Fibroblast of skin of right quadriceps (primary cell): ENCODE measurements at places on chromosomes 3 and 15.

DNA sequence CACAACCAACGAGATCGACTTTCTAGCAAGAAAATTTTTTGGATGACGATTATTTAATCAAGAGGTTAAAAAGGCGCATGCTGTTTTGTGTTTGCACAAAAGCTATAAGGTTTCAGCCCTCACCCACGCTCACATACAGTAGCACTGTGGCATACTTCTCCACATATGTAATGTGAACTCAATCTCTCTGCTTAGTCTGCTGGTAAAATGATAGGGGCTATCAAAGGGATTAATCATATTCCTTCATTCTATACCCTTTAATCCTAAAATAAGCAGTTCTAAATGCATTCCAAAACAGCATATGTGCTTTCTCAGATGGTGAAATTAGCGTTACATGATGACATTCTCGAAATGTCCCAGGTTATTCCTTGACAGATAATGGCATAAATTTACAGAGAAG is 196.9 kb upstream of the PRICKLE2 start:
- DNase-seq, result peak; percentile 31

DNA sequence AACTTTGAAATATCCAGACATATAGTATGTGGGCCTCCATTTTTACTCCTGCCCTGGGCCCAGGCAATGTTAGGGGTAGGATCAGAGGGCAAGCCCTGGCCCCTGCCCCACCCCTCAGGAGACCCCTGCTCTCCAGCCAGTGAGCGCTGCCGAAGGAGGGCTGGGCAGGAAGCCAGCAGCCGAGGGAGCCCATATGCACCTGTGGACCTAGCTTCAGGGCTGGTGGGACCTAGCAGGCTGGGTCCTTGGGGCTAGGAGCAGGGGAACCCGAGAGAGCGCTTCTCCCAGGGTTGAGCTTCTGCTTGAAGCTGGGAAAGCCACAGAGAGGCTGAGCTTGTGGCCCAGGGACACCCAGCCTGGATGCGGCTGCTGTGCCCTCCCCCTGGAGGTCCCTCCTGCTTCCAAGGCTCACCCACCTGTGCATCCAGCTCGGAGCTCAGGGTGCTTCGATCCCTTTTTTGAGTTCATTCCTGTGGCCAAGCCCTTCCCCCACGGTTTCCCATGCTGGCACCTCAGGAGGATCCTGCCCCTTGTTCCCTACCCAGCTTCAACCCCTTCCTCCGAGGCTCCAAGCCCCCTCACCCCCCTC is 21.0 kb upstream of the CYP11A1 start:
- no peak for DNase-seq

- peak; percentile 30 for DNase-seq
Observed at GRCh38 chr3:71070497-71071463, 512.7 kb downstream of the FOXP1 start.

GRCh38 chr15:99176757-99177156 is 71.9 kb downstream of the SYNM start:
- no peak for DNase-seq

DNA sequence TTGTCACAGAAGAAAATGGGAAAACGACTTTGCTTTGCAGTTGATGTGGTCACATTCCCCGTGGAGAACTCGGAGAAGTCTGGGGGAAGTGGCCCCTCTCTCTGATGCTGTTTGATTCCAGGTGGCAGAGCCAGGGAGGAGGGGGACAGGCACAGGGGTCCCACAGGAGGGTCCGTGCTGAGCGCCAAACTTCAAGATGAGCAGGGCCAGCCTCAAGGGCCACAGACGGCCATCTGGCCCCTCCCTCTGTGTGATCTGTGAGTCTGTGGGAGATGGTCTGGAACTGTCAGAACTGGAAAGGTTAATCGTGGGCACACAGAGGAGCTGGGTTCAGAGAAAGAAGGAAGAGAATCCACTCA is 23.1 kb upstream of the CORO2B start:
- DNase-seq, result no peak

GRCh38 chr3:147418808-147419701 is 9.9 kb downstream of the ZIC1 start:
- DNase-seq, result peak; percentile 79

- DNase-seq, result no peak
Observed at GRCh38 chr3:151200586-151200985, 2.4 kb downstream of the GPR171 start.

GRCh38 chr3:114484919-114485318 is 191.1 kb downstream of the TIGIT start:
- no peak for DNase-seq

GRCh38 chr15:72847033-72847432 is 63.5 kb upstream of the ADPGK start:
- no peak for DNase-seq

DNA sequence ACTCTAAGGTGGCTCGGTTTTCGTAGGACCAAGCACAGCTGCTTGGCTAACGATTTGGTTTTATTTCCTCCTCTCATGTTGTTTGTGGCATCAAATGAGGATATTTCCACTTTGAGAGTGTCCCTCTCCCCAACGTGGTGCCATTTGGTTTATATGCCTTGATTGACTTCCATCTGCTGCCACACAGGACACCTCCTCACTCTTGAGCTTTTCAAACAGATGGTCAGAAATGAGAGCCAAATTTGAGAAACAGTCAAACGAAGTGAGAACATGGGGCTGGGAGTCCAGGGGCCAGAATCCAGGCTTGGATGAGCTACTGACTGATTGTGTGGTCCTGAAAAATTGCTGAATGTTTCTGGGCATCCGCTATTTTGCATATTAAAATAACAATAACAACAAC is 43.5 kb downstream of the CEMIP start:
- DNase-seq, result no peak

- no peak for DNase-seq
Observed at GRCh38 chr3:154538566-154539360, 108.8 kb upstream of the GPR149 start.

DNA sequence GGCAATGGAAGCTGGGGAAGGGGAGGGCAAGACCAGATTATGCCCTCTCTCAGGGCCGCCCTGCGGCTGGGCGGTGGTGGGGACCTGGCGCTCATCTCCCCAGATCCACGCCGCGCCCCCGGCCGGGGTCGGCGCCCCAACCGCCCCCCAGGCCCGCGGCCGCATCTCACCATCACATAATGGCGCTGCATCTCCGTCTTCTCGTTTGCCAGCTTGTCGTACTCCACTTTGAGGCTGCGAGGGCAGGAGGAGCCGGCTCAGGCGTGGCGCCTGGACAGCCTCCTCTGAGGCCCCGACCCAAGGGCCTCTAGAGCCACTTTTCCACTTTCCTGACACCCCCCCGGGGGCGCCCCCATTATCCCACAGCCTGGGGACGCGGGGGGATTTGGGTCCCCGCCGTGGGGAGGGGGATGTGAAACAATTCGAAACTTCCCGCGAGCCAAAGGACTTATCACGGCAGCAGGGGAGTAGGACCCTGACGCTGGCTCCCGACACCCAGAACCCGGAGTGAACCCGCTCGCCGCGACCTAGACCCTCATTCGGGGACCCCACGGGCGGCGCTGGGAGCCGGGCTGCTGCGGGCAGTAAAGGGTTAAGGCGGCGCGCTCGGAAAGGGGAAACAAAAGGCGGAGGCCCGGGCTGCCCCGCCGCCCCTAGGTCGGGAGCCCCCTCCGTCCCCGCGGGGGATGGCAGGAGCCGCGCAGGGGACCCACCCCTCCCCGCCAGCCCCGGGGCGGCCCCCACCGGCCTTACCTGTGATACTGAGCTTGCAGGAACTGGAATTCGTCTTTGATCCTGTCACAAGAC is 2.1 kb downstream of the TLE3 start:
- no peak for DNase-seq

DNA sequence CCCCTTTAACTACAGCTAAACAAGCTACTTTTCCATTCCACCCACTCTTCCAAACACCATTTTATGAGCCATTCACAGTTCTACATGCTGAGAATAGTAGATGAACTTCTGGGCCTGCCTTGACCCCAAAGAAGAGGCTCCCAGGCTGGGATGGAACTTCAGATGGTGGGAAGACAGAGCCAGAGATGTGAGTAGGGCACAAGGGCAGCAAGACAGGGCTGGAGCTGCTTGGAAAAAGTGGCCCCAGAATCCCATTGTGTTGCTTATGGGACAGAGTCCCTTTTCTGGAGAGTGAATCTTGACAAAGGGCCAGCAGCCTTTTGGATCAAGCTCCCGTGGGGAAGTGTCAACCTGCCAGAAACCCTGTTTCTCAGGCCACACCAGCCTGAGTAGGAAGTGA is 516.5 kb upstream of the PPP2R3A start:
- DNase-seq, result no peak

DNA sequence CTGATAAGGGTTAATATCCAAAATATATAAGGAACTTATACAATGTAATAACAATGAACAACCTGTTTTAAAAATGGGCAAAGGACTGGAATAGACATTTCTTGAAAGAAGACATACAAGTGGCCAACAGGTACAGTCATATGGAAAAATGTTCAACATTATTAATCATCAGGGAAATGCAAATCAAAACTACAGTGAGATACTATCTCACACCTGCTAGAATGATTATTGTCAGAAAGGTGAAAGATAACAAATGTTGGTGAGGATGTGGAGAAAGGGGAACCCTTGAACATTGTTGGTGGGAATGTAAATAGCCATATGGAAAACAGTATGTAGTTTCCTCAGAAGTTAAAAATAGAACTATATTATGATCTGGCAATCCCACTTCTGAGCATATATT is 20.4 kb downstream of the GOLM2 start:
- no peak for DNase-seq
